CD4-positive, alpha-beta T cell treated with Interleukin-6 at 100 ng/mL for 8 hours (primary cell): ENCODE measurements at places on chromosomes 5 and 9.

- DNase-seq = no peak
These were observed 116.0 kb downstream of the VAV2 start for GRCh38 chr9:133876144-133876543.

DNA sequence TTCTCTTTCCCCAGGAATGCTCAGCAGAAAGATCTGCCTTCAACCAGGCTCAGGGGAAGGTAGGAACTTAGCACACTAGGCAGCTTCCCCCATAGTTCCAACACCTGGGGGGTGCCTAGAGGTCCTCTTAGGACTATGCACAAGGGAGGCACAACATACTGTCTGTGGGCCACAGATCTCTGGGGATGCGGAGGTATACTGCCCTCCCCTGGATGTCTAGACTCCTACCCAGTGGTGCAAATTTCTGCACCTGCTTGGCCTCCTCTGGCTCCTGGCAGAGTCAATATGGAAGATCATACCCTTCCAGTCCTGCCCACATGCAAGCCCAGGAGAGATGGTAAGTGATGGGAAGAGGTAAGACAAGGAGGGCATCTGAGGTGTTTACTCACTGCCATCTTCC lies 247.5 kb upstream of the DAPK1 start:
- no peak for DNase-seq

GRCh38 chr5:143142596-143143435 lies 260.7 kb downstream of the NR3C1 start:
- no peak for DNase-seq

DNA sequence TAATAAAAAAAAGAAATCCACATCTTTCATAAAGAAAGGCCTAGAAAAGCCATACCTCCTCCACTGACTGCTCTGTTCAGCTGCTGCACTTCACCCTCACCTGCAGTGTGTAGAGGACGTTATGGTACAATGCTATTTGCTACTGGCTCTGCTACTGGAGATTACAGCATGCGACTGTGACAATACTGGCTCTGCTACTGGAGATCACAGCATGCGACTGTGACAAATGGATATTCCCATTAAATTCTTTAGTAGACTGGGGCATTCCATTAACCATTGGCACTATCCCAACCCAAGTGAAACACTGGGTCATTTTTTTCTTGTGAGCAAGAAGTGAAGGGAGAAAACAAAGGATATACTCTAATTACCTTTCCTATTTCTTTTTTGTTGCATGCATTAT lies 1063.5 kb upstream of the DMAC1 start:
- DNase-seq = no peak

DNA sequence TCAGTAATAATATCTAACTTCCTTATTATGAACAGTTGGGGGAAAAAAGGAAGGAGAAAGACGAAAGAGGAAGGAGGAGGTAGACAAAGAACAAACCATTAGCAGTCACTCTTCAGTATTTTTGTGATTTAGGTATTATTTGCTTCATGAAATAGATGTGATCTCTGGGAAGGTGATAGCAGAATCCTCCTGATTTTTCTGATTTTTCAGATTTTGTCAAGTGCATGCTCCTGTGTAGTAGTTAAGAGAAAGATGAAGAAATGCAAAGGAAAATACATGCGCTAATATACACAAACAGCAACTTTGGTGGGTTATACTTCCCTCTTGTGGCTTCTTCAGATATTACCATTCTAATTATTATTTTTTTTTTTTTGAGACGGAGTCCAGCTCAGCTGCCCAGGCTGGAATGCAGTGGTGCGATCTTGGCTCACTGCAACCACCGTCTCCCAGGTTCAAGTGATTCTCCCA lies 31.6 kb downstream of the LMNB1 start:
- no peak for DNase-seq

DNA sequence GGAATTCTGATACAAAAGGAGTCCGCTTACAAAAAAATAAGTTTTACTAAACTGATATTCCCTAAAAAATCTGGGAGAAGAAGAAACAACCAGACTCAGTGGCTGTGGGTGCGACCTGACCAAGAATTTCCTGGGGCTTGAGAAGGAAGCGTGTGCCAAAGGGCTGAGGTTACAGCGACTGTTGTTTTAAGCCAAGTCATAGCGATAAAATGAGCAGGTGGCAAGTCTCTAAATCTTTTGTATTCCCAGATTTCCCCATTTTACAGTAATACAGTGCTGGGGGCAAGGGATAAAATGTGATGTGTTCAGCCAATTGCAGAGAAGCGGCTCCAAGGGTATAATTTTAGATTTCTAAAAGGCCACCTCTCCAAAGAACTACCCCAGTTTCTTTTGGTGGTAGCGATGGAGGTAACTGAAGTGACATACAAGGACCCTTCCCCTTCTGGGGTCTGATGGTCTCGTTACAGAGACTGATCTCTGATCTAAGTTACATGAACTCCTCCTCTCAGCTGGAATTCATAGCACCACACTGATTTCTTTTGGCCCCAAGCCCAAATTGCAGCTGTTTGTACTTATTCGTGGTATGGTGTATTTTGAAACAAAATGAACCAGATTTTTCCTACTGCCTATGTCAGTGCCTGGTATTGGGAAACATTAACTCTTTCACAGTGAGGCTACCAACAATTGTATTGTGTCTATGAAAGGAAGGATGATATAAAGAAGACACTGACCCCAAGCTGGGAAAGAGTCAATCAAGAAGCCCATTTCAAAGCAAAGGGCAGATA lies 41.6 kb downstream of the LPAR1 start:
- no peak for DNase-seq
